Stimulated activated CD8-positive, alpha-beta memory T cell treated with anti-CD3 and anti-CD28 coated beads, Interleukin-4, amount 100 ng/mL, for 1 hour (primary cell): ENCODE measurements at places on chromosomes 7 and 10.

DNA sequence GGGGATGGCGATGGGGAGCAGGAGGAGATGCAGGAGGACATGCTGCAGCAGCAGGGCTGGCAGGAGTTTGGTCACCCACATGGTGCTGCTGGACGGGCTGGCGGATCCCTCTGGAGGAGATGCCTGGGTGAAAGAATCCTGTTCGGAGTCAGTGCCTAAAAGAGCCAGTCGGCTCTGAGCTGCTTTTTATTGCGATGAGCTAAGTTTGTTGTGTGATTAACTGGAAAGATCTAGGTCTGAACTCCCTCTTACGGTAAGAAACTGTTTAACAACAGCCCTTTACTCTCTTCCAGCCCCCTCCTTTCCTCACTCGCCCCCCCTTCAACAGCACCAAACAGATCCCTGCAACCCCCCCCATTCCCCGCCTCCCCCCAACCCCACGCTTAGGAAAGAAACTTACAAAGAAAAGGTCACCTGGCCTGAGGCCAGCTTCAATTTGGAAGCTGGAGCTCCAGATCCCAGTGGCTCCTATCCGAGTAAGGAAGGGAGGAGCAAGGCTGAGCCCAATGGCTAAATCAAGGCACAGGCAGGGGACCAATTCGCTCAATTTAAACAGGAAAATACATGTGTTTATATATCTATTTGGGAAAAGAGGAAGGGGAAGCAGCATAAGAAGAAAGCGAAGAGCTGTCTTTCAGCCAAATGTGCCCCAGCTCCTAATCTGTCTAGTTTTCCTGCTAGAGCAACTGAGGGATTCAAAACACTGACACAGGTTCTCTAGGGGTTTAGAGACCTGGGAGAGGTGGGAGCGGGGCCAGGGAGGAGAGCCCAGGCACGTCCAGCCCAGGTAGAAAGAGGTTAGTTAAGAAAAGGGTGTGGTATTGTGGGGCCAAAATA lies at the start of gene HGF:
Gene HGF, minus strand, starts transcription at position 157 of the 837 bp plus-strand sequence. Its CDS starts 76 bp downstream, at position 81.
- no peak for DNase-seq

DNA sequence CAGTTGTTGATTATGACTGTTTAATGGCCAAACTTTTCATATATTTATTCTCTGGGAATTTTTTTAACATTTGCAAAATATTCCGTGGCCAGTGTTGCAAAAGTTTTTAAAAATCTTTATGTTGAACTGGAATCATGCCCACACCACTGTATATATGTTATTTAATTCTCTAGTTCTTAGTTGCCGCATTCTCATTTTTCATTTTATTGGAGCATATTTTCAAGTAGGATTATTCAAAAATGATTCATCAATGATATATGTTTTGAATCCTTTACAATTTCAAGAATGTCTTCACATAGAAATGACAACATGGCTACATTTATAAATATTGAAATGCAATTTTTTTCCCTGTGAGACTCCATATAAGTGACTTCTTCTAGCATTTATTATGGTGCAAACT lies 188.6 kb upstream of the LRRTM3 start:
- DNase-seq, result no peak

- no peak for DNase-seq
Observed at GRCh38 chr10:79050896-79051555, 17.7 kb upstream of the ZMIZ1 start.

- no peak for DNase-seq
Observed at GRCh38 chr10:69574571-69574978, 1.4 kb upstream of the NEUROG3 start.

GRCh38 chr10:52258799-52259425 lies 55.2 kb upstream of the DKK1 start:
- no peak for DNase-seq

DNA sequence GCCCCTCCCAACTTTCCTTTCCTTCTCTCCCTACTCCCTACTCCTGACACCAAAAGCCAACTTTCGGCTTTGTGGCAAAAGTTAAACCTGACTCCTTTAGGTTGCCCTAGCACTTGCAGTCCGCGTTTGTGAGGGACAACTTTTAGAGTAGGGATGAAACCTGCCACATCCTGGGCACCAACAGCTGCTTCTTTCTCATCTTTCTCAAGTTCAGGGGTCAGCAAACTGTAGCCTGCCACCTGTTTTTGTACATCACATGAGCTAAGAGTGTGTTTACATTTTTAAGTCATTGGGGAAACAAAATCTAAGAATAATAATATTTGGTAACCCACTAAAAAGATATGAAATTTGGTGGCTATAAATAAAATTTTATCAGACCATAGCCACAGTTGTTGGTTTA lies 660.6 kb downstream of the KCNMA1 start:
- DNase-seq, result no peak

DNA sequence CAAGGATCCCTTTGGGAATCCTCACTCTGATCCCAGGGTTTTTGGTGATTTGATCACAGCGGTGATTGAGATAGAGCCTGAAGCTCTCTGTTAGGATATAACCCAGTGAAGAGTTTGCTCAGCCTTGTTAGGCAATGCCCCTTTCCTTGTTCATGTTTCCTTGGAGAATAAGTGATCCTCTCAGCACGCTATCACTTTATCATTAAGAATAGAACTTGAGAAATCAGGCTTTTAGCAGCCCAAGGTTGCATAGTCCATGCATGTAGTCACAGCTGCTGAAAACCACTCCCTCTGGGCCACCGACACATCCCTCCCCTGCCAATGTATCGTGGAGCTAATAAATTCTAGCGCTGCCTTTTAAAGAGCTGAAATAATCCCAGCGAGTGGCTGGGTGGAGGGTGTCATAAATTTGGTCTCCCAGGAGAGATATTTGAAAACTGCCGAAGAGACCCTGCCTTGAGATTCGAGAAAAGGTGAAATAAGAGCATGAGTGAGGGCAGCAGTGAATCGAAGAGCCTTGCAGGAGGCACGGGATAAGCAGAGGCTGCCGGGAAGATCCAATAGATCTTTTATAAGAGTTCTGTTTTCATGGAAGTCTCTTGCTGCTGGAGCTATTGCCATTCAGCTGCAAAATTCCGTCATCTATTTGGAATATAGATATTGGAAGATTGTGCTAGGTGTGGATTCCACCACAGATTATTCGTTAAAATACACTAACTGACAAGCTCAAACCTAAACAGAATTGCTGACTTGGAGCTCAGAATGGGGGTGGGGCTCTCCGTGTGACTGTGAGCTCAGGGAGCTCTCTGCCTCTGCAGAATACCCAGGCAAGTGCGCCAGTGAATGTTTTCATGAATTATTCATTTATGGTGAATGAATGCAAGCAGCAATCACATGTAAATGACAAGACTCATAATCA lies 249.8 kb downstream of the TRIL start:
- no peak for DNase-seq

GRCh38 chr10:87038786-87039185 lies 18.7 kb downstream of the FAM25A start:
- DNase-seq, result no peak

- no peak for DNase-seq
Observed at GRCh38 chr7:73974101-73974947, 53.6 kb upstream of the ELN start.

DNA sequence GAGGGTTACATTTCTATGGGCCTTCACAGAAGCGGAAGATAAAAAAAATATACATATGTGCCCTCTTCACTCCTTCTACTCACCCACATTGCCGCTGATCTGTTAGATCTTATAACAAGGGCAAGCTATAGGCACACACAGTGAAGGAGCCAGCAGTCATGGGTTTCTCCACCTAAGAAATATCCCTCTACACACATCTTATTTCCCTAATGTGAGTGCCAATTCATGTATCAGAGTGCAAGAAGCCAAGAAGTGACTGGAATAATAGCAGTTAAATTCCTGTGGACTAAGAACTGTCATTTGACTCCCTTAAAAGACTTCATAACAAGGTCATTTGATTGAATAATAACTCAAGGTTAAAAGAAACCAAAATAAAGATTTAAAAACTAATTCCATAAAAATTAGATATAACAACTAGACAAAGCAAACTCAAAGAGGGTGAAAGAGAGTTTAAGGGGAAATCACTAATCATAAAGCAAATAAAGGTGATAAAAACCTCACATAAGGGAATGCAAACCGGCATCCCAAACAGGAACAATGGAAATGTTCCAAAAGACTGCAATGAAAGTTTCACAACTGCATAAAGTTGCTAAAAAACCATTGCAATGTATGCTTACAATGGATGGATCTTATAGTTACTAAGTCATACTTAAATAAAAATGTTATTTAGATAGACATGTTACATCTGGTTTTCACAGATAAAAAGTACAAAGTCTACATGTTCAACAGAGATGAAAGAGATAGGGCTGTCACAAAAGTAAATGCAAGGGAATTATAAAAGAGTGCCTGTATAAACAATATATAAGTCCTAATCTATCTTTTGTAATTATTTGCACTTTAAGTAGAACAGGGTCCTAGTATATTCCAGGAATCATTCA lies 42.8 kb downstream of the ARHGAP21 start:
- no peak for DNase-seq

DNA sequence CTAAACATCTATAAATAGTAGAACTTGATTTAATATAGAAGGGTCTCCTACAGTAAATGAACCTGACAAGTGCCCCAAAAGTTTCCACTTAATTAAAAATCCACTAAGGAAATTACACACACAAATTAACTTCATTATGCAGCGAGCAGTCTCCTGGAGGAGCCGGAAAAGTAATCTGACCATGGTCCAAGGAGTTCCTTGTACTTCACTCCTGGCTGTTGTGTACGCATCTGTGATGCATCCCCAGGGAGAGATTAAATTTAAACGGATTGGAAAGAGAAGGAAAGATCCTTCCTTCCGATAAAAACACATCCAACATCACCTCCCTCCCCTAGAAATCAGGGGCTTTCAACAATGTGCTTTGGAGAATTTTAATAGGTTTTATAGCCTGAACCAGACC lies 85.5 kb downstream of the PARD3 start:
- no peak for DNase-seq

- DNase-seq, result no peak
Observed at GRCh38 chr7:139570626-139571025, 47.1 kb downstream of the CLEC2L start.

DNA sequence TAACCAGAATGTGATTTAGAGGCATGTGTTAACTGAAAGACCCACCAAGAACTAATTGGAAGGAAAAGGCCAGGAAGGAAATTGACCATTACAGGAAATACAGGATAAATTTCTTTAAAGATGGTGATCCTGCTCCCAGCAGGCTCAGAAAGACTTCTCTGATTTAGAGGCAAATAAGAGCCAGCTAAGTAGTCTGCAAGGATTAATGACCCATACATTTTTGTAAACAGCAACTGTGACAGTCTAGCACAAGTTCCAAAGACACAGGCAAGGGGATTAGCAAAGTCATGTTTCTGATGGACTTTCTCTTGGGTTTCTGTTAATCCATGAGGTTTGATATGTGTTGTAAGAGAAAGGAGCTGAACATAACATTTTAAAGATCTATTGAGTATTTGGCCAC lies 425.0 kb downstream of the HTR7 start:
- no peak for DNase-seq

GRCh38 chr7:99218406-99219184 lies 10.7 kb upstream of the KPNA7 start:
- no peak for DNase-seq

DNA sequence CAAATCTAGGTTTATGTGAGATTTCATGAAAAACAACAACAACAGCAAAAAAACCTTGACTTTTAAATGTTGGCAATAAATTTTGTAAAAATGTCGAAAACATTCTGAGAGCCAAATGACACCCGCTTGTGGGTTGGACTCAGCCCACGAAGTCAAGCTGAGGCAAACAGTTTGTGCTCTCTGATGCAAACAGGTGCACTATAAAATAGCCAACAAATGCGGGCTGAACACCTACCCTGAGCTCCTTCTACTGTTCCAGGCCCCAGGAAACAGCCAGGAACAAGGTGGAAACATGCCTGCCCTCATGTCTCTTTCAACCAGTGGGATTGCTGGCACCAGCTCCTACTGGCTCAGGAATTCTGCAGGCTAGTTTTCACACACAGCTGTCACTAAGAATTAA lies 105.0 kb upstream of the ZNF716 start:
- no peak for DNase-seq

DNA sequence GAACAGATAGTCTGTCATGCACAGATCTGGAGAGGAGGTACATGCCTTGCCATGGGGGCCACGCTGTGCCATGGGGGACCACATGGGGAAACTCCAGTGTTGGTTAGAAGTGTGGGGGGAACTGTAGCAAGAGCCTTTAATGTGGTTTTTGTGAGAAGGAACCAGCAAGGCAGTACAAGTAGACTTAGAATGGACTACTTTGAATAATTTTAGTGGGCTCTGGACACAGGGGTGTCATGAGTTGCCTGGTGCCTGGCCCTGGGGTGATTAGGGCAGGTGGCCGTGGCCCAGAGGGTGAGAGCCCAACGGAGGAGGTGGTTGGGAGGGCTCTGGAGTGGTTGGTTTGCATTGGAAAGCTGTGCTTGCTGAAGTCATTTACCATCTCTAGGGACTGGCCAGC lies 77.2 kb downstream of the CXCL12 start:
- no peak for DNase-seq

GRCh38 chr7:51021906-51022570 lies 239.3 kb upstream of the GRB10 start:
- DNase-seq, result no peak

- DNase-seq, result no peak
Observed at GRCh38 chr7:41315764-41316163, 387.1 kb downstream of the INHBA start.

DNA sequence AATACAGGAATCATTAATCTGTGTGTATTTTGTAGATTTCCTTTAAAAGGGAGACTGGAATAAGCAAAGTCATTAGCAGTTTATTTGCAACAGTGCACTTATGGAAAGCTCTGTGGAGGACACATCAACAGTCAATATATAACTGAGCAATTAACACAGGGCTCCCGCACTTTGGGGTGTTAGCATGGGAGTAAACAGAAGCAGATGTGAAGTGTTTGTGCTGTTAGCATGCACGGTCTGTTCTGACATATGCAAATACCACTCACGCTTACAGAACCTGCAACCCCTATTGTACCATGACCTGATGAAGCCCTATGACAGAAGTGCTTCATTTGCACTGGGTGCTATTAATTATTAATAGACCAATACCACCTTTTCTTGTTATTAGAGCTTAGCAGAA lies 118.9 kb downstream of the PPP1R3A start:
- no peak for DNase-seq

GRCh38 chr7:117347962-117348672 lies 25.3 kb upstream of the WNT2 start:
- no peak for DNase-seq

DNA sequence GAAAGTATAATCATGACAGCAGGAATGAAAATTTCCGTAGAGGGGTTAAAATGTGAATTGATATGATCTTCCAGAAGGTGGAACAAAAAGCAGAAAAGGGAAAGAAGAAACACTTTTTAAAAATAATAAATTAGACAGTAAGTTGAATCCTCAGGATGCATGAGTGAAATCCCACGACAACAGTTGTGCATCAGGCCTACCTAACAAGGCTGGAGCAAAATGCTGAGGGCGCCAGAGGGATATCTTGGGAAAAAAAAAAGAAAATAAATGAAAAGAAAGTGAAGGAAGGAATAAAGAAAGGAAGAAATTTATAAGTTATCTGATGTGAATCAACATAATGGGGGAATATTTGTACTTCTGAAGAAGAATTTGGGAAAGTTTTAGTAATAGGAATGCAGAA lies 13.0 kb upstream of the HUS1 start:
- no peak for DNase-seq
